Kidney (tissue), 22 donors: ENCODE measurements at places on chromosomes 5 and 9. TPM values are rescaled to one million over a fixed set of nuclear protein-coding genes. Genes with fewer than 3 reads are reported as not detected.

OR1J2 gene
- polyA plus RNA-seq, result not detected

GHR gene
- polyA plus RNA-seq, result 6.5 TPM

CCL21 gene
- 42.8 TPM for polyA plus RNA-seq

FOXD4L3 gene
- polyA plus RNA-seq, result not detected

SEPTIN8 gene
- 24.9 TPM for polyA plus RNA-seq

AGXT2 gene
- 215 TPM for polyA plus RNA-seq

- no peaks in the 10 kb centered on the region for H3K4me1 ChIP-seq
- DNase-seq, result no peak
- H3K27me3 ChIP-seq, result no peaks in the 10 kb centered on the region
- no peak overlapping the region for H3K4me3 ChIP-seq
- no peak overlapping the region for H3K27ac ChIP-seq
Measured at GRCh38 chr9:125884218-125884595, 137.0 kb downstream of the PBX3 start.

- H3K4me1 ChIP-seq, result no peaks in the 10 kb centered on the region
- no peak overlapping the region for H3K27ac ChIP-seq
- no peaks in the 10 kb centered on the region for H3K27me3 ChIP-seq
- no peak for DNase-seq
- H3K36me3 ChIP-seq, result no peaks in the 10 kb centered on the region
- H3K4me3 ChIP-seq, result no peak overlapping the region
Measured at GRCh38 chr5:125293726-125294125, 547.3 kb upstream of the ZNF608 start.

- no peaks in the 10 kb centered on the region for H3K36me3 ChIP-seq
- peaks cover 7% of the 10 kb centered on the region for H3K4me1 ChIP-seq
- no peak overlapping the region for H3K27ac ChIP-seq
- no peak for DNase-seq
- no peak overlapping the region for H3K4me3 ChIP-seq
- no peaks in the 10 kb centered on the region for H3K27me3 ChIP-seq
Measured at GRCh38 chr5:38447056-38447455, 109.4 kb downstream of the LIFR start.

DNA sequence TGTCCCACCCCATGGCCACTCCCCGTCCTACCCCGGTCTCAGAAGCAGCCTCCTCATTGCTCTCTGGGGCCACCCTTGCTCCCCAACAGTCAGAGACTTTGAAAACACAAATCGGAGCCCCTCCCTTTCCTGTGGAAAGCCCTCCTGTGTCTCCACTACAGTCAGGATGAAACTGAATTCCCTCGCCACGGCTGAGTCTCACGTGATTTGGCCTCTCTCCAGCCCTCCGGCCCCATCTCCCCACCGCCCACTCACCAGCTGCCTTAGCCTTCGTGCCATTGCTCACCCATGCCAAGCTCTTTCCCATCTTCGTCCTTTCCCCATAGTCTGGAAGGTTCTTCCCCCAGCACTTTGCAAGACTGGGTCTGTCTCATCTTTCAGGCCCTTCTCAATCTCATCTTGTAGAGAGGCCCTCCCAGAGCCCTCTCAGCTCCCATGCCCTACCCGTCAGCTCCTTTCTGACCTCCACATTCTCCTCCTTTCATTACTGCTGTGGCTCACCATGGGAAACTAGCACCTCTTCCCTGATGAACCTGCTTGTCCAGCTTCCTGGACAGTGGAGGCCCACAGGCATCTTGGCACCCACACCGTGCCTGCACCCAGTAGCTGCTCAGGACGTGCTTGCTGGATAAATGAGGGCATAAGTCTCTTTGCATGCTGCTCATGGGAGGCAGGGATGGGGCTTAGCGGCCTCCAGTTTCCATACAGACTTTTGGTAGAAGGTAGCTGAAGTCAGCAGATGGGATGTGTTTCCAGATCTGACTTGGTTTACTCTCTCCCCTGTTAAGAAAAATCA, 126.4 kb upstream of the COL5A1 start:
- no peak overlapping the region for H3K27ac ChIP-seq
- no peak for DNase-seq
- no peaks in the 10 kb centered on the region for H3K27me3 ChIP-seq
- H3K4me1 ChIP-seq, result no peaks in the 10 kb centered on the region
- no peaks in the 10 kb centered on the region for H3K36me3 ChIP-seq

- no peak for DNase-seq
- H3K27ac ChIP-seq, result no peak overlapping the region
- H3K4me1 ChIP-seq, result no peaks in the 10 kb centered on the region
- no peak overlapping the region for H3K4me3 ChIP-seq
Measured at GRCh38 chr5:89042746-89043145, 159.8 kb upstream of the MEF2C start.
